ENCODE measurements at places on chromosomes 16 and 17. TPM values are rescaled to one million over a fixed set of nuclear protein-coding genes. Genes with fewer than 3 reads are reported as not detected.

Gene ST6GALNAC1
- total RNA-seq, result 0.33 TPM

Gene ADAMTS18
- 5.5 TPM for total RNA-seq

Gene CBLN1
- not detected for total RNA-seq

Gene PDILT
- total RNA-seq, result not detected

Gene NPIPA2
- 0.60 TPM for total RNA-seq

Gene MYH2
- not detected for total RNA-seq
